ENCODE measurements at places on chromosomes 7 and 10. TPM values are rescaled to one million over a fixed set of nuclear protein-coding genes. Genes with fewer than 3 reads are reported as not detected.

The FAM13C gene
- total RNA-seq = 11.3 TPM

The LIPK gene
- total RNA-seq = not detected

- no peak overlapping the region for H3K4me3 ChIP-seq
- DNase-seq = no peak
- no peaks in the 10 kb centered on the region for H3K27me3 ChIP-seq
Observed at GRCh38 chr7:82154728-82155127, 288.8 kb downstream of the CACNA2D1 start.

DNA sequence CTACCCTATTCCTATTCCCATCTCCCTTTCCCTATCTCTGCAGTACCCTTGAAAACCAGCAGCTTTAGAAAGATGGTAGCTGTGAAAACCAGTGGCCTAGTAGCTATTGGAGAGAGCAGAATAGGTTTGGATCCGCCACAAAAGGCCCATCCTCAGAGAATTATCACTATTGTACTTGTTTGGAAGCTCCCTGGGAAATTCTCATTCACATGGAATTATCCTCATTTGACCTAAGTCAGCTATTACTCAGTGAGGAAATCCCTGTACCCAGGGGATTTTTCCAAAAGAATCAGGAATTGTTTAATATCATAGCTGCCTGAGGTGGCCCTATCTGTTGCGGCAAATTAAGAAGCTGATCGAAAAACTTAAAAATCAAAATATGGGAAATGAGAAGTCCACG is 51.6 kb downstream of the DGKI start:
- H3K4me1 ChIP-seq = peaks cover 11% of the 10 kb centered on the region
- no peak for DNase-seq
- no peaks in the 10 kb centered on the region for H3K27me3 ChIP-seq
- H3K27ac ChIP-seq = no peak overlapping the region
- H3K36me3 ChIP-seq = no peaks in the 10 kb centered on the region

GRCh38 chr10:86391986-86392722 is 25.6 kb upstream of the GRID1 start:
- no peak overlapping the region for H3K27ac ChIP-seq
- H3K27me3 ChIP-seq = no peaks in the 10 kb centered on the region
- peaks cover 5% of the 10 kb centered on the region for H3K4me1 ChIP-seq
- H3K4me3 ChIP-seq = no peak overlapping the region
- no peaks in the 10 kb centered on the region for H3K36me3 ChIP-seq
- DNase-seq = no peak

- H3K36me3 ChIP-seq = no peaks in the 10 kb centered on the region
- DNase-seq = no peak
- no peaks in the 10 kb centered on the region for H3K27me3 ChIP-seq
- H3K4me1 ChIP-seq = no peaks in the 10 kb centered on the region
- no peak overlapping the region for H3K4me3 ChIP-seq
- no peak overlapping the region for H3K27ac ChIP-seq
Observed at GRCh38 chr7:132072873-132073272, 503.4 kb downstream of the PLXNA4 start.
